ENCODE measurements at places on chromosomes 3 and 15.

DNA sequence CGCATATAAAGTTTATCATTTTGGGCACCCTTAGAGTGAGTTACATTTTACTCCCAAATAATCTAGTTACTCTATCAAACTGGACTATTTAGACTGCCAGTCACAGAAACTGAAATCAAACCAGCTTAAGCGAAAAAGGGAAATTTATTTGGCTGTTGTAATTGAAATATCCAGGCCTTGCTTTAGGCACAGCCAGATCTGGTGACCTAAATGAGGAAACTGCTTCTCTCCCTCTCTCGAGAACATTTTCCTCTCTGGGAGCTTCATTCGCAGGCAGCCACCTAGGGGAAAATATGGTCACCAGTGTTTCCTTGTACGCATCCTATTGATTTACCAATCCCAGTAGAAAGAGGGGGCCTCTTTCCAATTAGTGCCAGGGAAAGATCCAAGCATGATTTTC lies 175.3 kb upstream of the MITF start:
- H3K4me3 ChIP-seq = no peak overlapping the region
- no peak for DNase-seq
- no peaks in the 10 kb centered on the region for H3K27me3 ChIP-seq

DNA sequence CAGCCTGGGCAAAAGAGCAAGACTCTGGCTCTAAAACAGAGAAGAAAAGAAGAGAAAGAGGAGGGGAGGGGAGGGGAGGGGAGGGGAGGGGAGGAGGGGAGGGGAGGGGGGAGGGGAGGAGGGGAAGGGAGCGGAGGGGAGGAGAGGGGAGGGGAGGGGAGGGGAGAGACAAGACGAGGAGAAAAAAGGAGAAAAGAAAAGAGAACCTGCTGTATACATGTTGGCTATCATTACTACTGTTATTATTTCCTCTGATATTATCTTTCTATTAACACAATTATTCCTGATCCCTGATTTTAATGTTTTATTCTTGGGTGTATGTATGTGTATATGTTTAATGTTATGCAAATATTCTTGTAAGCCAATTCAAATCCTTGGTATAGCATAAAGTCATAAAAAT lies 46.9 kb downstream of the PLD1 start:
- no peak for DNase-seq
- H3K27ac ChIP-seq = no peak overlapping the region
- no peak overlapping the region for H3K4me3 ChIP-seq
- H3K4me1 ChIP-seq = no peaks in the 10 kb centered on the region

DNA sequence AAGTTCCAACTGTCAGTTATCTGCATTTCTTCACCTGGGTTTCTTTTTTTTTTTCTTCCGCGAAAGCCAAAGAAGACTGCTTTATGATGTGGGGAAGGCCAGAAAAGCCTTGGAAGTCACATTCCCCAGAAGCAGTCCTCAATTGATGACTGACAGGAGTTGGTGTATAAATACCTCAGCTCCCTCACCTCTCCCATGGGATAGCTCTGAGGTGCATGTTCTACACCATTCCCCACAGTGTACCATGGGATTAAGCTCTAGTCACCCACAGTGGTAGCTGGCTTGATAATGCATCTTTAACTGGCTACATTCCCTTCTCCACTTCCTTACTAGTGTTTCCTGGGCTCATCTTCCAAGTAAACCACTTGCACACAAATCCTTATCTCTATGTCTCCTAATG lies 30.5 kb downstream of the DPH3 start:
- H3K27ac ChIP-seq = no peak overlapping the region
- no peak overlapping the region for H3K4me3 ChIP-seq
- no peaks in the 10 kb centered on the region for H3K4me1 ChIP-seq
- H3K27me3 ChIP-seq = no peaks in the 10 kb centered on the region
- no peak for DNase-seq
- H3K36me3 ChIP-seq = no peaks in the 10 kb centered on the region

DNA sequence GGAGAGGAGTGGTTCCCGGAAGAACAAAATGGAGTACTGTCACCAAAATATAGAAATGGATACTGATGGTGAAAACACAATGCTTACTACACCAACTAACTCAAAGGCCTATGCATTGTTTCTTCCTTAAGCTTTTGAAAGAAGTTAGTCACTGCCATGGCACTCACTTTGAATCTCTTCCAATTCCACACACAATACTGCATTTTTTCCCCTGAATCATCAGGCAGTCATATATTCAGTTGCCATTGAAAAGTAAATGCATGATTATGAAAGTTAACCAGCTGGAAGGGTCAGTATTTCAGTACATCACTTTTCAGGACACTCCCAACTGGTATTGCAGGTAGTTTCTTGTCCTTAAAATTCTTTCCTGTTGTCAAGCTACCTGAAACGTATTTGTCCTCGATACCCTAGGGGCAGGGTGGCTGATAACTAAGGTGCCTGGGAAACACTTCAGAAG lies 9.0 kb upstream of the LRRFIP2 start:
- H3K27me3 ChIP-seq = no peaks in the 10 kb centered on the region
- peaks cover 13% of the 10 kb centered on the region for H3K4me1 ChIP-seq
- H3K36me3 ChIP-seq = no peaks in the 10 kb centered on the region
- H3K4me3 ChIP-seq = no peak overlapping the region
- H3K27ac ChIP-seq = no peak overlapping the region

- no peak for DNase-seq
- no peak overlapping the region for H3K27ac ChIP-seq
- H3K4me3 ChIP-seq = no peak overlapping the region
- no peaks in the 10 kb centered on the region for H3K36me3 ChIP-seq
Observed at GRCh38 chr3:72092778-72093177, 307.8 kb upstream of the PROK2 start.

- no peaks in the 10 kb centered on the region for H3K36me3 ChIP-seq
- no peaks in the 10 kb centered on the region for H3K27me3 ChIP-seq
- DNase-seq = no peak
- H3K27ac ChIP-seq = no peak overlapping the region
- H3K4me1 ChIP-seq = peaks cover 8% of the 10 kb centered on the region
Observed at GRCh38 chr15:97976766-97977503, 16.4 kb downstream of the ARRDC4 start.

GRCh38 chr3:84136425-84136824 lies 822.4 kb upstream of the CADM2 start:
- DNase-seq = no peak
- H3K27me3 ChIP-seq = no peaks in the 10 kb centered on the region
- H3K27ac ChIP-seq = no peak overlapping the region
- H3K4me3 ChIP-seq = no peak overlapping the region

DNA sequence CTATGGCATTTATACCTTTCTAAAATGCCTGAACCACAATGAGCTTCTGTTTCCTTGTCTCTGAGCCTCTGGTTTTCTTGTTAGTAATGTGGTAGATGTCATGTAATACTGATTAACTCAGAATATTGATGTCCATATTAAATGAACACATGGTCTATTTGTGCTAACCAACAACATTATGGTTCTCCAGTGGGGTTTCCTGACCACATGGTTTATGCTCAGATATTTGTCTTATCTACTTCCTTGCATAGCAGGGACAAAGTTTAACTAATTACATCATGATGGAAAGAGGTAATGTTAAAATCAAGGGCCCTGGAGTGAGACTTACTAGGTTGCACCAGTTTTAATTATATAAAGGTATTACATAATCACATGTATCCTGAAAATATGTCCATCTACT lies 62.6 kb upstream of the SCN10A start:
- no peak overlapping the region for H3K4me3 ChIP-seq
- no peaks in the 10 kb centered on the region for H3K36me3 ChIP-seq
- H3K27ac ChIP-seq = no peak overlapping the region
- H3K4me1 ChIP-seq = no peaks in the 10 kb centered on the region
- H3K27me3 ChIP-seq = no peaks in the 10 kb centered on the region

DNA sequence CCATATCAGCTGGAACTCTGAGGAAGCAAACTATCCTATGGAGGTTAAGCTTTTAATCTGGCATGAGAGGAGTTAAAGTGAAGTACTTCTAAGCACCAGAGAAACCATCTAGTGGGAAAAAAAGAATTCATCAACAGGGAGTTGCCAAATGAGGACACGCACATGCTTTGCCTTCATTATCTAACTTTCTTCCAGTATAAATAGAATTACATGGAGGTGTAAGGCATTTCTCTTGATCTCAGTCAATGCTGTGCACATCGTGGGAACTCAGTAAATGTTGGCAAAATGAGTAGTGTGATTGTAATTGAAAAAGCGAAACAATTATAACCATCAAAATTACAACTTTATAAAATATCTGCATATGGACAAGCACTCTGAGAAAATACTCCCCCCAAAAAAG lies 8.0 kb upstream of the GSK3B start:
- H3K4me1 ChIP-seq = peaks cover 2% of the 10 kb centered on the region
- H3K27me3 ChIP-seq = no peaks in the 10 kb centered on the region
- no peaks in the 10 kb centered on the region for H3K36me3 ChIP-seq
- DNase-seq = no peak
- no peak overlapping the region for H3K4me3 ChIP-seq

DNA sequence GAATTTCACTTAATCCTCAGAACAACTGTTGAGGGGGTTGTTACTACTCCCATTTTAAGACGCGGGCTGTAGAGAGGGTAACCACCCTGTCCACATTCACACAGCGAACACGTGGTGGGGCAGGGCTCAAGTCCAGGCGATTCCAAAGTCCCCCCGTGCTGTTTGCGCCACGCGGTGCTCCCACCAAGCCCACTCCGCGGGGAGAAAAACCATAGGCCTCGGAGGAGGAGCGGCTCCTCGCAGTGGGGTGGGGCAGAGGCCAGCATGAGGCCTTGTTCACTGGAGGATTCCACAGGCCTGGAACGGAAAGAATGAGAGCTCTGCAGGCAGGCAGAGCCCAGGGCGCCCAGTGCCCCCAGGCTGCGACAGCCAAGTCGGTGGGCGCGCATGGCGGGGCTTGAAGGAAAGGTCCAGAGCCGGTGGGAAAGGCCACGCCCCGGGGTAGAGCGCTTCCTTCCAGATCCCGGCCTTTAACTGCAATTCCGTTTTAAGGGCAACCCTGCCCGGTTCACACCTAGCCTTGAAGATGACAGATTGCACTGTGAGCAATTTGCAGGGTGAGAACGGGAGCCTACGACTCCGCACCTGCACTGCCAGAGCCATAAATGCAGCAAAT lies 161.8 kb upstream of the TBL1XR1 start:
- no peaks in the 10 kb centered on the region for H3K36me3 ChIP-seq
- DNase-seq = peak; percentile 42
- peak overlapping the region; percentile 96 for H3K27ac ChIP-seq
- H3K4me3 ChIP-seq = peak overlapping the region; percentile 54
- H3K4me1 ChIP-seq = peaks cover 50% of the 10 kb centered on the region

GRCh38 chr3:138078901-138079344 lies 36.5 kb downstream of the DZIP1L start:
- DNase-seq = no peak
- H3K36me3 ChIP-seq = no peaks in the 10 kb centered on the region
- H3K27ac ChIP-seq = no peak overlapping the region
- no peak overlapping the region for H3K4me3 ChIP-seq
- H3K27me3 ChIP-seq = no peaks in the 10 kb centered on the region

DNA sequence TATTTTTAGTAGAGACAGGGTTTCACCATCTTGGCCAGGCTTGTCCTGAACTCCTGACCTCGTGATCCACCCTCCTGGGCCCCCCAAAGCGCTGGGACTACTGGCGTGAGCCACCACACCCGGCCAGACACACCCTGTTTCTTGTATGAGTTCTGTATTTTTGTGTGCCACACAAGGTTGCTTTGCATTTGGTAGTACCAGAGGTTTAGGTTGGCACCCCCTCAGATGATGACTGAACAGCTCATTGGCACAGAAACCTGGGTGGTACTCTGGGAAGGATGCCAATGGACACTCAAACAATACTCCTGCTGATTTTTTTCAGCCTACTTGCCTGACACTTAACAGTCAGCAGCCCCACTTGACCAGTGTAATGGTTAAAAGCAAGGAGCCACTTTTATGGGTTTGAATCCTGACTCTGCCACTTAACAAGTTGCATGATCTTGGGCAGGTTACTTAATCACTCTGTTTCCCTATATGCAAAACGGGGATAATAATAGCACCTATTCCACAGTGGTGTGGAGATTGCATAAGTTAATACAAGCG lies 39.2 kb upstream of the BCL2A1 start:
- no peaks in the 10 kb centered on the region for H3K27me3 ChIP-seq
- H3K4me3 ChIP-seq = no peak overlapping the region
- no peak overlapping the region for H3K27ac ChIP-seq
- H3K4me1 ChIP-seq = no peaks in the 10 kb centered on the region
- H3K36me3 ChIP-seq = no peaks in the 10 kb centered on the region

- DNase-seq = no peak
- no peaks in the 10 kb centered on the region for H3K27me3 ChIP-seq
- H3K4me1 ChIP-seq = peaks cover 20% of the 10 kb centered on the region
- H3K27ac ChIP-seq = no peak overlapping the region
Observed at GRCh38 chr15:39666677-39667076, 85.8 kb downstream of the THBS1 start.

DNA sequence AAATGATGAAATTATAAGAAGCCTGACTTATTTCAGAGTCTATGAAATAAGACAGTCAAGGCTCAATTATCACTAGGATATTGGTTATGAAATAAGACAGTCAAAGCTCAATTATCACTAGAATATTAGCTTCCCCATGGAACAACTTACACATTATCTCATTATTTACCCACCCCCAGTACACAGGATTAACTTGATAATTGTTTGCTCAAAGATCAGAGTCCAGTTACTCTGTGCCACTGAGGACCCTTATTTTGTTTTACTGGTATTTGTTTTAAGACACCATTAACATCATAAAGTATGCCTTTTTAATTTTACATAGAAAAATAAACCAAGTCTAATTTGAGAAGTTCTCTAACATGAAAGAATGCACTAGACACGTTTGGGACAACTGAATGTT lies 225.4 kb downstream of the SI start:
- no peak overlapping the region for H3K27ac ChIP-seq
- no peaks in the 10 kb centered on the region for H3K27me3 ChIP-seq
- no peaks in the 10 kb centered on the region for H3K36me3 ChIP-seq
- no peak overlapping the region for H3K4me3 ChIP-seq
- no peaks in the 10 kb centered on the region for H3K4me1 ChIP-seq

DNA sequence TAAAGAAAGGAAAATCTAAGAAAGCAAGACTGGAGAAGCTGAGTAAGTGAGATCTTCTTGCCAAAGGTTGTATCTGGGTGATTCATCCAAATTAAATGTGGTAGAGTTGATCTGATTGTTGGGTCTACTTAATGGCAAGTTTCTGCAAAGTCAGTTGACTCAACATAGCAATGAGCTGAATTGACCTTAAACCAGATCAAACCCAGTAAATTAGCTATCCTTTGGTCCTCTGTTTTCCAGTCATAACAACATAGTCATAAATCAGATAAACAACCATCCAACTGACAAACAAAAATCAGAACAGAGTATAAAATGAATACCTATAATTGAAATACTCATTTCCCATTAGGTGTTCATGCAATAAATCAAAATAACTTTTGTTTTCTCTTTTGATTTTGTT lies 142.6 kb upstream of the CFAP20DC start:
- H3K36me3 ChIP-seq = no peaks in the 10 kb centered on the region
- no peak overlapping the region for H3K27ac ChIP-seq
- DNase-seq = no peak
- H3K27me3 ChIP-seq = no peaks in the 10 kb centered on the region
- H3K4me3 ChIP-seq = no peak overlapping the region
- H3K4me1 ChIP-seq = no peaks in the 10 kb centered on the region
